Anterior cingulate cortex (tissue), 58 donors: ENCODE measurements at places on chromosomes 16 and 17.

DNA sequence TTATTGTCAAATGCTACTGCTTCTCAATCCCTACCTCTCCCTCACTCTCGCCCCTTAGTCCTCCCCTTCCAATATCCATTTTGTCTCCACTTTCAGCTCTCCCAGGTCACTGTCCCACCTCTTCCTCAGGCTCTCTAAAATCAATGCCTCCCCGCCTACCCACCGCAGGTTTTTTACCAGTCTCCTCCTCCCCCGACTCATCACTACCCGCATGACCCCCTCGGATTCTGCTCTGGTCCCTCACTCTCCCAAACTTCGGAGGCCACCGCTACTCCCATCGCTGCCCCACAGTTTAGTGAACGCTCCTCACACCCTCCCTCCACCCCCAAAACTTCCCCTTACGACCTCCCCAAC, 513 bp downstream of the CRLF3 start:
- no peak for DNase-seq

GRCh38 chr17:63446753-63447470, 806 bp upstream of the CYB561 start:
- DNase-seq: peak; percentile 24

GRCh38 chr16:85248342-85248741, 136.1 kb upstream of the CIBAR2 start:
- no peak for DNase-seq

DNA sequence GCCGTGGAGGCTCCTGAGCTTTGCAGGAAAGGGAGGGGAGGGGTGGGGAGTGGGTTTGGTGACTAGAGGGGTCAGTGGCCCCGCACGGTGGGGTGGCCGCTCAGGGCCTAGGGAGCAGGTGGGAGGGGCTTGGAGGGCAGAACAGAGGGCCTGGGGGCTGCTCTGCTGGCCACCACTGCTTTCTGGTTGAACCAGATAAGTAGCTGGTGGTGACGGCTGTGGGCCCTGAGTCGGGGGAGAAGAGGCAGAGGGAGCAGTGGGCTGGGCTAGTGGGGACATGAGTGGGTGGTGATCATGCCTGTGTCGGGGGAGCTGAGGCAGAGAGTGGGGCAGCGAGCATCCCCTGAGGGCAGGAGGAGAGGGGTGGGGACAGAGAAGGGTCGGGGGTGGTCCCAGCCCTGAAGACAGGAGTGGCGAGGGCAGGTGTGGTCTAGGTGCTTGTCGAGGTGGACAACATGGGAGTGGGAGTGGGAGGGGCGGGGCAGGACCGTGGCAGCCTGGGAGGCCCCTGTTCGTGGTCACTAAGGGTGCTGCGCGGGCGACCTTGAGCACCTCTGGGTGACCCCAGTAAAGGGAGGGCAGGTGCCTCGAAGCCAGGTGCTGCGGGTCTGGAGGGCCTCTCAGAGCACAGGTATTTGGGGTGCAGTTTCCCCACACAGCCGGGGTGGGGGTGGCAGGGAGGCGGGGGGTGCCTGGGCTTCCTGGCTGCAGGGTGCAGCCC, 6.3 kb upstream of the CD7 start:
- no peak for DNase-seq

DNA sequence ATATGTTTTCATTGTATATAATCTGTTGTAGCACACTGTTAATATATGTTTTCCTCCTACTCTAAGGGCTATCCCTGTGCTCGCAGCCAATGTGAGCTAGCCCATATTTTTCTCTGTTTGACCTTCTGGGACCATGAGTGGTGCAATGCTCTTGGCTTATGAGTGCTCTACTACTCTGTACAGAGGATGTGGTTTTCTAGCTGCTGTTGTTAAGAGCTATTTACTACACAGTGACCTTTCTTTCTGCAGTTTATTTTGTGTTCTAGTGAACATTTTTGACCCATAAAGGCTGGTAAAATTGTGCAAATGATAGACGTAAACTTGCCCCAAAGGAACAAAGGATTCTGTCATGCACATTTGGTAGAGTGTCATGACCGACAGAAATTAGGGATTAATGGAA, 84.1 kb upstream of the CPHXL start:
- no peak for DNase-seq

GRCh38 chr16:84055366-84055765, 12.8 kb upstream of the SLC38A8 start:
- no peak for DNase-seq

GRCh38 chr17:17748179-17748578, 66.9 kb downstream of the RAI1 start:
- DNase-seq: no peak

DNA sequence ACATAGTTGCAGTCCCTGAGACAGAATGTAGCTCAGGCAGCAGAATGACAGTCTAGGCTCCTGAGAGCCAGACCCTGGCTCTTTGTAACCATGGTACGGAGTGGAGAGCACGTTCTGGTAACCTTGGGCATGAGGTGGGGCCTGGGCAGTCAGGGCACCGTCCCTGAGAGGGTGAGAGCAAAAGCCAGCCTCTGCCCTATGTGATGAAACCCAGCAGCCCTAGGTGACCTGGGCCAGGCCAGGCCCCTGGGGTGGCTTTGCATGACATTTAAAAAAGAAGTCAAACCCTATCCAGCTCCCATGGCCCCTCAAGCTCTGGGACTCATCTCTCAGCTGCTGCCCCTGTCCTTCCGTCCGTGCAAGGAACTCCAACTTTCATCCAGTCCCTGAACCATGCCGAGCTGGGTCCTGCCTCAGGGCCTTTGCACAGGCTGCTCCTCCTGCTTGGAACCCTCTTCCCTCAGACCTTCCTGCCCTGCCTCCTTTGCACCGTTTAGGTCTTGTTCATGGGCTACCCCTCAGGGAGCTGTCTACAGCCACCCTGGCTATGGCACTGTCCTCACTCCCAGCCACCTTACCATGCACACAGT, 188.6 kb downstream of the NTN1 start:
- no peak for DNase-seq

GRCh38 chr16:15650698-15651171, 690 bp downstream of the NDE1 start:
- no peak for DNase-seq

DNA sequence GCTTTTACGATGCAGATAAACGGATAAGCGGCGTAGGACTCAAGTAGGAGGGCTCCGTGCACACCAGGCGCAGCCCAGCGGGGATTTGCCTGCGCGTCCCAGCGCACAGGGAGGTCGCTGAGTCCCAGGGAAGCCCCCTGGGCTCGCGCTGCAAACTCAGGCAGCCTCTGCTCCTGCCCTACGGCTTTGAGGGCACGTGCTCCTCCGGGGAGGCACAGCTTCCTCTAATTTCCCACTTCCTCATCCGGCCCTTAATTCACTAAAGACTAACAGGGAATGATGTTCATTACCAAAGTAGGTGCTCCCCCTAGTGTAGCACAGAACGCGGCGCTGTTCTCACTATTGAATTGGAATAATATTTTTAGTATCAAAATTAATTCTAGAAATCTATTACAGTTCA, 825.4 kb downstream of the KCNJ18 start:
- no peak for DNase-seq

GRCh38 chr16:13727943-13728342, 192.0 kb upstream of the ERCC4 start:
- no peak for DNase-seq

GRCh38 chr16:87806261-87806640, 40.5 kb upstream of the KLHDC4 start:
- no peak for DNase-seq

DNA sequence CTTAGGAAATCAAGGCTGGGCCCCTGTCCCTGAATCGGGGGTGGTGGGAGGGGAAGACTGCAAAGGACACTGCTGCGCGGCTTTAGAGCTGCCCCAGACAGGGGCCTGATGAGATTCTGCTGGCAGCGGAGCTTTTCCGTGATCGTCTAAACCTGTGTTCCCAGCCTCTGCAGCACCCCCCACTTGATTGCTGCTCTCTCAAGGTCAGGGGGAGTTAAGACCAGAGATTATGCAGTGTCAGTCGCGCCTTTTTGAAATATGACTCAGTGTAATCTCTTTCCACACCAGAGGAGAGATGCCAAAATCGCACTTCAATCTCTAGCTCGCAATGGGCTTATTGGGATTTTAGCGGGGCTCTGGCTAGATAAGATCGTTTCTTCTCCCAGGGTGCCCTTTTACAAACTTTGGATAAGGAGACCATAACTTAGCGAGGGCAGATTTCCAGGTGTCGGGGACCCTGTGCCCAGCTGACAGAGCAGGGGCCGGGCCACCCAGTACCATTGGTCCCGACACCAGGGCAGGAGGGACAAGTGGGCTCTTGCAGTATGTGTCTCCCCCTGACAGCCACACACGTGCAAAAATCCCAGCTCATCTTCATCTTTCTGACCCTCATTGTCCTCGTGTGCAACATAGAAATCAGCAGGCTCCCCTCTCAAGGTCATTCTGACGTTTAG, 87.0 kb downstream of the IRX3 start:
- no peak for DNase-seq

- DNase-seq: no peak
Measured at GRCh38 chr17:72116661-72117521, 3.9 kb upstream of the SOX9 start.

DNA sequence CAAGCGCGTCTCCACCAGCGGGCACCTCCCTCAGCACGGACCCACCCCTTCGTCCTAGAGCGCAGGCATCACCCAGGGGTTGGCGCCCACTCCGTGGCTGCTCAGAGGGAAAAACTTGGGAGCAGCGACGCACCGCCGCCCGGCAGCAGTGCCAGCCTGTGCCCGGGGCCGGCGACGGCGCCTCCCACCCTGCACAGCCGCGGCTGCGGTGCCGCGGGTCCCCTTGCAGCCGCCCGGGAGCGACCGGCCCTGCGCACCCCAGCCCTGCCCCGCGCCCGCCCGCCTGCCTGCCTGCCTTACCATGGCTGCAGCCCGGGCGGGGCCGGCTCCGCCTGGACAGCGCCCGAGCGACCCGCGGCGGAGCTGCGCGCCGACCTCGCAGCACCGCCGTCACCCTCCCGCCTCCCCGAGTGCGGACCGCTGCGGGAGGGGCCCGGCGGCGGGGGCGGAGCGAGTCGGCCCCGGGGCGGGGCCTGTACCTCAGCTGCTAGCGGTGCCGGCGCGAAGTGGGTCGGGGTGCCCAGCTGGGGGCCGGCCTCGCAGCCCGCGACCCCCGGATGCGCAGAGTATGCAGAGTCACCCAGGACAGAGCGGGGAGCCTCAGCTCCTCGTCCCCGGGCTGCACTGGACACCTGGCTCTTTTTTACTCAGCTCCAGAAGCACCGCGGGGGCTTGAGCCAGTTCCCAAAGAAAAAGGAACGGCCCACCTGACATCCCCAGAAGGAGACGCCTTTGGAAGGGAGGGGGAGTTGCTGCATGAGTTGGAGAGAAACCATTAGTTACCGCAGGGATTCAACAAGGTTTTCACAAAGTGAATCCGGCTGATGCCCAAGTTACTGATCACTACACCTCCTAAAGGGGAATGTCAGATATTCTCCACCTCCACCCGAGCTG, 17.5 kb upstream of the MTMR4 start:
- DNase-seq: peak; percentile 60

DNA sequence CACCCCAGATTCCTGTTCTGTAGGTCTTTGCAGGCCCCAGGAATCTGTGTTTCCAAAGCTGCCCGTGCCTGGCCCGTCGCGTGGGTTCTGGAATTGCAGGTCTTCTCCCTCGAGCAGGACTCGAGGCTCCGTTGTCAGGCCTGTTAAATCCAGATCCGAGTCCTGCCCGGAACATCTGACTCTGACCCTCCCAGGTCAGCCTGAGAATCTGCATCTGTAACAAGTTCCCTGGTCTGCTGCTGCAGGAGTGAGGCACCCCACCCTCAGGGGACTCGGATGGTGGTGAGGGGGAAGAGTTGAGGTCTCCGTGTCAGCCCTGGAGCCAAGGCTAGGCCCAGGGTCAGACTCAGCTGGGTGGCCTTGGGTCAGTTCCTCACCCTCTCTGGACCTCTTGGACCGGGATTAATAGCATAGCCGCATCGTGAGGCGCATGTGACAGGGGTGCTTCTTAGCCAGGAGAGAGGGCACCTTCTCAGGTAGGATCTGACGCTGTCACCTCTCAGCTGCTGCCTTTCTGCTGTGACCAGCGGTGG, 8.8 kb downstream of the SPIRE2 start:
- no peak for DNase-seq

DNA sequence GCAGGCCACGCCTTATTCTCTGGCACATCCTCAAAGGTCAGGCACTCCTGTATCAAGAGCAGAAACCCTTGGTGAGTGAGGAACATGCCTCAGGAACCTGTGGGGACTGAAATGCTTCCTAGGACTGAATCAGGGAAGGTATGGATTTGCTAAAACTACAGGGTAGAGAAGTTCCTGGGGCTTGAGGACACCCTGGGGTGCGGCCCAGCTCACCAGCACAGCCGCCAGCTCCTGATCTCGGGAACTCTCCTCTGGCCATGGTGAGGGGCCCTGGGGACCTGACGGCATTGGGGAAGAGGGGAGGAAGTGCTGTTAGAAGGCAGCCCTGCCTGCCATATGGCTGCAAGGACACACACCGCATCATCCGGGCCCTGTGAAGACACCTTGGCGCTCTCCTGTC, 7.5 kb downstream of the ZSCAN10 start:
- DNase-seq: no peak

DNA sequence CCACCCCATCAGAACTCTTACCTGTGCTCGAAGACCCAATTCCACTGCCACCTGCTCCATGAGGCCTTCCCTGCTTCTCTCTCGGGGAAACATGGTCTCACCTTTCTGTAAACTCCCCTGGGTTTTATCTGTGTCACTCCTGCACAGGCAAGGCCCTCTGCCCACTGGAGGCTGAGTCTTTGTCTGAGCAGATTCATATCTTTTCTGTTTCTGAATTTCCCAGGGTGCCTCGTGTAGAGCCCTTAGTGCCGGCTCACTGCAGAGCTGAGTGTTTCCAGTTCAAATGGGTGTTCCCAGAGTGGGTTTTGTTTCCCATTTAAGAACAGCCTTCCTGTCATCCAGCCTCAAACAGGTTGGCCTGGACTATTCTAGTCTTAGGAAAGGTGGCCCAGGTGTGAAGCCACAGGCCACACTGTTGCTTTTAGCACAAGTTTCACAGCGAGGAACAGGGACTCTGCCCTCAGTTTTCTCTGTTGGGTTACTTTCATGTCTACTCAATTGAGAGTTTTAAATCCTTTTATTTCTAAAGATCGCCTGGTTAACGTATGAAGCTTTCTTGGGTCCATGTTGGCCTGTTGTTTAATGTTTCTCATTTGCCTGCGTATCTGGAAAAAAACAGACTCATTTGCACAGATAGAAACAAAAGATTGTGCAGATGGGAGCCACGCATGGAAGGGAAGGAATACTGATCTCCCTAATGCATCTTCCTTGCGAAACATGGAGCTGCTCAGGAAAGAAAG, 228.7 kb downstream of the MSI2 start:
- no peak for DNase-seq

DNA sequence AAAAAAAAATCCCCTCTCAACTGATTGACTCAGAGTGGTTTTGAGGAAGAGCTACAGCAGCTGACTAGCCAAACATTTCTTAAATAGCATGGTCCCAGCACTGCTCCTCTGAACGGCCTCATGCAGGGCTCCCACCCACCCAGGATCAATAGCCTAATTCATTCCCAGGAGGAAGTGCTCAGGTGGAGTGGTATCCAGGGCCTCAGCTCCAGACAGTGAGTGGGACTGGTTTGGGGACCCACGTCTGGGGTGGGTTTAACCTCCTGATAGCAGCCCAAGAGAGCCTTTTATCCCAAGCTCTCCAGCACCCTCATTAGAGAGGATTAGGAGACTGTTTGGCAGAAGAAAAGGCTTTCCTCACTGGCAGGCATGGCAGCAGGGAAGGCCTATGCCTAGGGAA, 68.5 kb upstream of the CDH5 start:
- no peak for DNase-seq

GRCh38 chr16:65054457-65054856, 67.4 kb downstream of the CDH11 start:
- DNase-seq: no peak
